ENCODE measurements at places on chromosomes 4 and X.

- DNase-seq = peak; percentile 45
Measured at GRCh38 chr4:102503301-102503746, 2.2 kb downstream of the NFKB1 start.

DNA sequence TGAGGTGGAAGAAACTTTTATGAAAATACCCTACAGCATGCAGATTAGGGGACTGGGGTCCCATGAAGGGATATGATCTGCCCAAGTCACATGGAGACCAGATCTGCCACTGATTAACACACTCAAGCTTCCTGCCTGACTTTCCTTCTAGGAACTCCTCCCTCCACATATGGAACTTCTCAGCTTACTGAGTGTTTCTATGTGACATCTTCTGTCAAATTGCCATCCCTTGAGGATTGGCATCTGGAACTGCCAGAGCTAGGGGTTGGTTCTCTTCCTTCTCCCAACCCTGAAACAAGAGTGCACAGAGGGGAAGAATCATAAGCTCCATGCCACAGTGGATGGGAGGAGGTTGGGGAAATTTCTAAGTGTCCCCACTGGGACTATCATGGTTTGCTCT, 150.6 kb upstream of the MBNL3 start:
- DNase-seq = no peak

DNA sequence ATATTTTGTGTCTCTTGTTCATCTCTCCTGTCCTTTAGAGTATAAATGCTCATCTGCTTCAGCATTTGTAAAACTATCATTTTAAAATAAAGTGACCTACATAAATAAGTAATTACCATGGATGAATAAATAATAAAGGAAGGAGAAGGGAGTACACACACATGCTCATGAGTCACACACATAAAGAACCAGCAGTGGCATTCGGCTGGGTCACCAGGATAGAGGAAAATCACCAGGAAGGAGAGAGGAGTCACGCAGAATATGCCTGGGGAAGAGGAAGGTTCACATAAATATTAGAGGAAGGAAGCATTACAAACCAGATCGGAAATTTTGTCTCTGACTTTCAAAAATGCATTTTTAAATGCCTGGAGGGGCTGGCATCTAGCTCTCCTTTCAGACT, 38.5 kb upstream of the MED14 start:
- peak; percentile 1 for DNase-seq

GRCh38 chr4:73103799-73104503, 34.4 kb upstream of the COX18 start:
- DNase-seq = no peak

DNA sequence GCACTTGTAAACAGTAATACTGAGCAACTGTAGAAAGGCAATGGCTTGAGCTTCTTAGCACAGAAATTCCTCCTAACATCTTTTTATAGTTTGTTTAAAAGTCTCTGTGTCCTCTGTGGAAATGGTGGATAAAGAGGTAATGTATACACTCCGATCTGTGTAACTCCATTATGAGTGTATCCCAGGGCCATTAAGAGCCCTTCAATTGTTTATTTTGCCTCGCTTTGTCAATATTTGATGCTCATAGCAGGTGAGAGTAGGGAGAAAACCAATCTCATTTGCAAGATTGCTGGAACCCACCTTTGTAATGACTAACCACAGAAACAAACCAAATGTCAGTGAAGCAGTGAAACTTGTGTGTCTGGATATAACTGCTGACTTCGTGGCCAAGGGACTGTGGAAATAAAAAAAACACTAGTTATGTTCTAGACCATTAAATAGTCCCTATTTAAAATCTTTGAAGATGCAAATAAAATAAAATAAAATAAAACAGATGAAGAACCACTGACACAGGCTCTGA, 598.2 kb upstream of the BOD1L1 start:
- DNase-seq = no peak

- no peak for DNase-seq
Measured at GRCh38 chr4:109801895-109802319, at the start of gene CFI. CFI (minus strand) TSS chr4:109801999; CDS start chr4:109801971, 28 bp downstream.

DNA sequence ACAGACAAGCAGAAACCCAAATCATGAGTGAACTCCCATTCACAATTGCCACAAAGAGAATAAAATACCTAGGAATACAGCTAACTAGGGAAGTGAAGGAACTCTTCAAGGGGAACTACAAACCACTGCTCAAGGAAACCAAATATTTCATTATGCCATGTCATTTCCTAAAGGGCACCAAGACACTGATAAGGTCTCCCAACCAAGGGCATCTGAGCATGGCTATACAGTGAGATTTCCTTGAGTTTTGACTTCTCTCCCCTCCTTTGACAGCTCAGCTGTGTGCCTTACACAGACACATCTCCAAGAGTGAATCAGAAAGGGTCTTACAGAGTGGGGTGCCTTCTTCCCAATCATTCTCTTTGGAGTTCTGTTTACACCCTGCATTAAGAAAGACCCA, 40.4 kb downstream of the PCDH7 start:
- no peak for DNase-seq

DNA sequence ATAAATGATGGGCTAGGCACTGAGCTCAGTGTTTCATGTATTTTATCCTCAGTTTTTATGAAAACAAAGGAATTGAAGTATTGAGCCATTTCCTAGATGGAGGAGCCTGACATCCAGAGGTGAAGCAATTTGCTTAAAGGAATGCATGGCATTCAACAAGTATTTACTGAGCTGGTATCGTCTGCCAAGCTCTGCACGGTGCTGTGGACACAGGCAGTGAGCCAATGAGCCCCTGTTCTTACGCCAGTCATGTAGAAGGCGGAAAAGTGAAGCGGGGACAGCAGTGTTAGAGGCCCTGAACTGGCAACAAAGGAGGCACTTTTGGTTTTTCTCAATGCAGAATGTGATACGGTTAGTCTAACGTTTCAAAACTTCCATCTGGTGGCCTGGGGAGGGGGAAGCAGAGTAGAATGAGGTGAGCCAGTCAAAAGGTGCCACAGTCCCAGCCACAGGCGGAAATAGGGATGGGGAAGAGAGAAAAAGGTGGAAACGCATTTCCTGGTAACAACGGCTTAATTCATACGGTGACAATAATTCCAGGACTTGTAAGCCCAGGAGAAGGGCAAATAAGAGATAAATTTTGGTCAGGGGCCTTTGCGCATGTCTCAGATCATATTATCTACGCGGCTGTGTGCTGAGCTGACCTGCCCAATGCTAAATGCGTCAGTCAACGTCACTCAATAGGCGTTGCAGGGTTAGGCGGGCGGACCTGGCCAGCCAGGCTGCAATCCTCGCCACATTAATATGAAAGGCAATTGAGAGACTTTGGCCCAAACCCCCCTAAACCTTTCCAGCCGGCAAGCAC, 133.9 kb downstream of the AFAP1 start:
- no peak for DNase-seq

DNA sequence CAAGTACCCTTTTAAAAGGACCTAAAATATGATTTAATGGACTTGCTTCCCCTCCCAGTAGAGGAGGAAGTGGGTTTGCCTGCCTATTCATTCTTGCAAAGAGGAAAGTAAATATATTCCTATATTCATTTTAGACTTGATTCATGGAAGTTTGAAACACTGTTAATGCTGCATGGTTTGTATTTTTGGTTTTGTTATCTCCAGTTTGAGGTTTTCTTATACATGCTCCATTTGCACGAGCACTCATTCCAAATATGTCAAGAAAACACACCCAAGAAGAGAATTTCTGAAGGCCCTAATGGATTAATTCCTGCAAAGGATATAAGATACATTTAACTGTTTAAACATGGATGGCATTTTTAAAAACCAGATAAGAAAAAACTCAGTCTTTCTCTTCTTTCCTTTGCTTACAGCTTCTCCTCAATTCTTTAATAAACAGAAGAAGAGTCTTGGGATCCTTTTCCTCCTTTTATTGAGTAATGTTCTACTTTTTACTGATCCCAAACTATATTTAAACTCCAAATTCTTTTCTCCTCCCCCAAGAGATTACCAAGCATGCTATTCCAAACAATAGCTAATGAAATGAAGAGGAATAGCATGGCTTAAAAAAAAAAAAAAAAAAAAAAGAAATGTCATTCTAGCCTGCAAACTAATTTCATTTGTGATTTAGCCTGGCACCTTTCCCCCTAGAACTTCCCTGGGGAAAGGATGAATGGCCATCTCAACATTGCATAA, 54.6 kb upstream of the LDB2 start:
- no peak for DNase-seq

DNA sequence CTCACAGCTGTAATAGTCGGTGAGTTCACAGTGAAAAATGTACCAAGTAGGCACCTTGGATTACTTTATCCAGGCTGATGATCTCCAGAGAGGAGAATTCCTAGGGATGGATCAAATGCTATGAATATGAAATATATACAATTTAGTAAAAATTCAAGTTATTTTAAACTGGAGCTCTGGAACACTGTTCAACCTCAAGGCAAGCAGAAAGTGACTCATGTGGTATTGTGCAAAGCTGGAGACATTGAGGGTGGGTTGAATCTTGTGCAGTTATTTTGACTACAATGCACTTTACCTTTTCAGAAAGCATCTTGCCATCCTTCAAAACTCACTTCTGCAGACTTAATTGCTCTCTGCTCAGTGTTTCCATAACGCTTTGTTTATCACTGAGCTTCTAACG, 43.4 kb downstream of the OSTC start:
- no peak for DNase-seq

DNA sequence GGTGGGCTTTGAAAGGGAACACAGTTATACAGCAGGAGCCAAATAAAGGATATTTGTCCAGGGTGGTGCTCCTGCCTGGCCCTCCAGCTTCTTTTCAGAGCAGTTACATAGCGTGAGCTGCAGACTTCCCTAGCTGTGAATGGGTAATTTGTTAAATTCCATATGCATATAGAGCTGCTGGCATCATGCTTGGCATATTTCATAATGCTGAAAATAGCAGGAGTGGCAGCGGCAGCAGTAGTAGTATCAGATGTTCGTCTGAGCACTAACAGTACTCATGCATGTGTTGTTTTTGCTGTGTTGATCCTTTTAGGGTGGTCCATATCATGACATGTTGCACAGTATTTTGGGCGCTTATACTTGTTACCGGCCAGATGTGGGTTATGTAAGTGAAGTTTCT, 33.6 kb upstream of the TADA2B start:
- DNase-seq = no peak

GRCh38 chr4:6342530-6343293, 73.1 kb downstream of the WFS1 start:
- no peak for DNase-seq

- no peak for DNase-seq
Measured at GRCh38 chrX:129781680-129782495, 2.1 kb downstream of the SASH3 start.

DNA sequence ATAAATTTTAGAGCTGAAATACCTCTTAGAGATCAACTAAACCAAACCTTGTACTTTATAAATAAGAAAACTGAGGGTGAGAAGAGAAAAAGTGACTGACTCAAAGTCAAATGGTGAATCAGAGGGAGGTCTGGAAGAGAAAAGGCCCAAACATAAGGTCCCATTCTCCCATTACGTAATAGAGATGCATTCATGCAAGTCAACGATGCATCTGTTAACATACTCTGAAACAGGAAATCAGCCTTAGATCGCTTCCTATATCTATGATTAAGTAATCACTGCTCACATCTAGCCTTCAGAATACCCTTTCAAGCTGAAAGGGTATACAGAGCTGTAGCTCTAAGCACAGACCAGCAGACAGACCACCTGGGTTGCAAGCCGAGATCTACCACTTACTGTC, 6.5 kb downstream of the RNF150 start:
- DNase-seq = peak; percentile 9

- DNase-seq = no peak
Measured at GRCh38 chr4:184281231-184282139, 63.8 kb upstream of the ENPP6 start.

DNA sequence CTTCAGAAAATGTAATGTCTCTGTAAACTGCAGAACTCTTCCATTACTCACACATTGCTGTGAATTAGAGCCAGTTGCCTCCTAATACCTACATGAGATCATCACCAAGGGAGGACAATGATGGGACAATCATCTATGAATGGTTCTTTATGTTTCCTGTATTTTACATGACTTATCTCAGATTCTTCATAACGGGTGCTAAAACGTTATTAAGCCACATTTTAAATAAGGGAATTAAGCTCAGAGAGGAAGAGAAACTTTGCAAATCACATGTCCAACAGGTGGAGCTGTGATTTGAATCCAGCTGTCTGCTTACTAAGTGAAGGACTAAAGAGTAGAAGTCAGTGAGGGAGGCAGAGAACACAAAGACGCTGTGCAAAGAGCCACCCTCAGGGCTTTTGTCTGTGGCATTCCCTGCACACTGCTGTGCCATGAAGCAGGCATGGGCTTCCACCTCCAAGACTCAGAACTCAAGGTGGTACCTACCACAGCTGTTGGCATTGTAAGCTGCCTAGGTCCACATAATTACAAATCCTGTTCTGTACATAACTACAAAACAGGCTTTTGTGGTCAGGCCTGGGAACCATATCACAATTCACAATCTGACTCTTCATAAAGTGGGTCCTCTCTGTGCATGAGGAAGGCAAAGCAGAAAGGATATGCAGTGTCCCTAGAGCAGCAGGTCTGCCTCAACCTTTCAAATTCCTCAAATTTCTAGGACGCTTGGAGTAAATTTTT, 12.8 kb downstream of the TBC1D9 start:
- DNase-seq = peak; percentile 79

Data from CD14-positive monocyte (primary cell).